ENCODE measurements at places on chromosomes 3 and 15. TPM values are rescaled to one million over a fixed set of nuclear protein-coding genes. Genes with fewer than 3 reads are reported as not detected.

PCOLCE2 gene
- total RNA-seq = 18.0 TPM

B3GALNT1 gene
- total RNA-seq = 24.7 TPM

UNC45A gene
- 79.7 TPM for total RNA-seq

ADGRG7 gene
- 0.63 TPM for total RNA-seq

P3H2 gene
- 322 TPM for total RNA-seq

CTDSPL2 gene
- total RNA-seq = 94.6 TPM

GRCh38 chr15:90620379-90621067 is 90.8 kb downstream of the CRTC3 start:
- no peak overlapping the region for H3K4me3 ChIP-seq
- H3K36me3 ChIP-seq = peaks cover 9% of the 10 kb centered on the region
- H3K27ac ChIP-seq = no peak overlapping the region
- no peaks in the 10 kb centered on the region for H3K27me3 ChIP-seq
- no peaks in the 10 kb centered on the region for H3K4me1 ChIP-seq
- DNase-seq = no peak

- peaks cover 5% of the 10 kb centered on the region for H3K4me1 ChIP-seq
- H3K36me3 ChIP-seq = no peaks in the 10 kb centered on the region
- H3K27me3 ChIP-seq = no peaks in the 10 kb centered on the region
- no peak overlapping the region for H3K4me3 ChIP-seq
Observed at GRCh38 chr3:71011565-71012287, 571.8 kb downstream of the FOXP1 start.

DNA sequence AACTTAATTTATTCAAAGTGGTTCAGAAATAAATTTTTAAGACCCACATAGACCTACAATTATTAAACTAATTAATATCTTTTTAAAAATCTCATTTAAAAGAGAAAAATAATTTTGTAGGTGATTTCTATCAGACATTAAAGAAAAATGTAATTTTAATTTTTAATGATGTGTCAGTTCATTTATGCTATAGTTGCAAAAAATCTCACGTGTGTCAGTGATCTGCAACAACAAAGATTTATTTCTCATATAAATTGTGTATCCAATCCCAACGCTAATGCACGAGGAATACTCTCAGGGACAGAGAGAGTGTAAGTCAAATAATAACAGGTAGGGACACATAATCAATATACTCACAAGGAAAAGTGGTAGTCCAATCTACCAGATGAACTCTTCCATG is 456.6 kb upstream of the CCDC54 start:
- DNase-seq = no peak
- no peaks in the 10 kb centered on the region for H3K36me3 ChIP-seq
- no peak overlapping the region for H3K27ac ChIP-seq
- no peaks in the 10 kb centered on the region for H3K27me3 ChIP-seq
- H3K4me3 ChIP-seq = no peak overlapping the region

DNA sequence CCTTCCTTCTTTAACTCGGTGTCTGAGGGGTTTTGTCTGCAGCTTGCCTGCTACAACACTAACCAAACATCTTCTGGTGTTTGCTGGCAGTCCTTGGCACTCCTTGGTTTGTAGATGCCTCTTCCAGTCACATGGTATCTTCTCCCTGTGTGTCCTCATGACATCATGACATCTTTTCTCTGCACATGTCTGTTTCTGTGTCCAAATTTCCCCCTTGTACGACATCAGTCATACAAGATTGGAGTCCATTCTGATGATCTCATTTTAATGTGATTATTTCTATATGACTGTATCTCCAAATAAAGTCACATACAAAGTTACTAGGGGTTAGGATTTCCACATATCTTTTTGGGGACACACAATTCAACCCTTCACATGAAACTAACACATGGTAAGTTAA is 152.3 kb upstream of the LRRN1 start:
- no peaks in the 10 kb centered on the region for H3K27me3 ChIP-seq
- no peaks in the 10 kb centered on the region for H3K36me3 ChIP-seq
- DNase-seq = no peak
- no peaks in the 10 kb centered on the region for H3K4me1 ChIP-seq
- H3K27ac ChIP-seq = no peak overlapping the region
- H3K4me3 ChIP-seq = no peak overlapping the region

- peaks cover 43% of the 10 kb centered on the region for H3K27me3 ChIP-seq
- no peak overlapping the region for H3K27ac ChIP-seq
- H3K4me1 ChIP-seq = no peaks in the 10 kb centered on the region
- no peaks in the 10 kb centered on the region for H3K36me3 ChIP-seq
- no peak for DNase-seq
Observed at GRCh38 chr3:107928084-107928445, 162.8 kb downstream of the CD47 start.

DNA sequence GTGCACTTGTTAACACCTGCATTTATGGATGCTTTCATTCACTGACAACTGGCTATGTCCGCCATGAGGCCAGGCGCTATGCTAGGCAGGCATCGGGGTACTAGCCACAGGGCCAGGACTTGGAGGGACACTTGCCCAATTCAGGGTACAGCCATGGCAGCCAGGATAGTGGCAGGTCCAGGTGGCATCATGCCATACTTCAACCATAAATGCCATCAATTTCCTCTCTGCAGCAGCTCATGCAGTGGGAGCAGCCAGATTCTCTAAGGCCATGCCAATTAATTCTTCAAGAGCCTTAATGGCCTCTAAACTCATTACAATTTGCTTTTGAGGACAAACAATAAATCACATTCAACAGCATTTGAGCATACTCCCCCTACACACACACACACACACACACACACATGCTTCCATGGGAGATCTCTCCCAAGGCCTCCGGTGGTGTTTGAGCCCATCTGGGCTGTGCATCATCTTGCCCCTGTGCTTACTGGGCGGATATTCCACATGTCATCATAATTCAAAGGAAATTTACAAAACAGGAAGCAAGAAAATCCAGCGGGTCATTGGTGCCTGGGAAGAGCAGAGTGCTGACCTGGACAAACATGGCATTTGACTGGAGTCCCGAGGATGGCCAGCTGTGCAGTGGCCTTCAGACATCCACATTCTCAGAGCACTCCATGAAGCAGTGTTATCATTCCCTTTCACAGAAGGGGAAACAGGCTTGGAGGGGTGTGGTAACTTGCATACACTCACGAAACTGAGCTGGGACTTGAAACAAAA is 109.1 kb downstream of the IQSEC1 start:
- peaks cover 12% of the 10 kb centered on the region for H3K4me1 ChIP-seq
- no peaks in the 10 kb centered on the region for H3K36me3 ChIP-seq
- DNase-seq = no peak
- H3K27me3 ChIP-seq = peaks cover 10% of the 10 kb centered on the region
- no peak overlapping the region for H3K27ac ChIP-seq

DNA sequence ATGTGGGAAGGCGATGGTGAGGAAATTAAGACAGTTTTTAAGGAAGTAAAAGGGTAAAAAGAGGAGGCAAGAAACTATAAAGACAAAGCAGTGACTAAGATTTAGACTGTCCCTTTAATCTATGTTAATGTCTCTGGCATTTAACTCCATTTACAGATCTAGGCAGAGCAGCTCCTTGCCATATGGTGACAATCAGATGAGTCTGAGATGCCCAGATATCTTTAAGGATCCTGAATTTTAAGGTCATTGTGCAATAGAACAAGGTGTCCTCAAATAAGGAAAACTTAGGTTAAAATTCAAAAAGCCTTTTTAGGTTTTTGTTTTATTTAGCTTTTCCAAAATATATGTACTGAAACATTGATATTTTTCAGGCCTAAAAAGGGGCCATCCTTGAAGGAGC is 24.1 kb downstream of the RASGRP1 start:
- no peaks in the 10 kb centered on the region for H3K4me1 ChIP-seq
- H3K27me3 ChIP-seq = peaks cover 20% of the 10 kb centered on the region
- H3K27ac ChIP-seq = no peak overlapping the region
- no peaks in the 10 kb centered on the region for H3K36me3 ChIP-seq
- no peak overlapping the region for H3K4me3 ChIP-seq
- DNase-seq = no peak

GRCh38 chr15:85282504-85283115 is 97.8 kb upstream of the AKAP13 start:
- no peaks in the 10 kb centered on the region for H3K36me3 ChIP-seq
- H3K4me1 ChIP-seq = no peaks in the 10 kb centered on the region
- no peak for DNase-seq
- H3K4me3 ChIP-seq = no peak overlapping the region
- H3K27ac ChIP-seq = no peak overlapping the region

- H3K4me3 ChIP-seq = no peak overlapping the region
- H3K27me3 ChIP-seq = no peaks in the 10 kb centered on the region
- no peak overlapping the region for H3K27ac ChIP-seq
- H3K4me1 ChIP-seq = peaks cover 12% of the 10 kb centered on the region
- no peak for DNase-seq
Observed at GRCh38 chr15:75049392-75049791, 26.0 kb downstream of the PPCDC start.

DNA sequence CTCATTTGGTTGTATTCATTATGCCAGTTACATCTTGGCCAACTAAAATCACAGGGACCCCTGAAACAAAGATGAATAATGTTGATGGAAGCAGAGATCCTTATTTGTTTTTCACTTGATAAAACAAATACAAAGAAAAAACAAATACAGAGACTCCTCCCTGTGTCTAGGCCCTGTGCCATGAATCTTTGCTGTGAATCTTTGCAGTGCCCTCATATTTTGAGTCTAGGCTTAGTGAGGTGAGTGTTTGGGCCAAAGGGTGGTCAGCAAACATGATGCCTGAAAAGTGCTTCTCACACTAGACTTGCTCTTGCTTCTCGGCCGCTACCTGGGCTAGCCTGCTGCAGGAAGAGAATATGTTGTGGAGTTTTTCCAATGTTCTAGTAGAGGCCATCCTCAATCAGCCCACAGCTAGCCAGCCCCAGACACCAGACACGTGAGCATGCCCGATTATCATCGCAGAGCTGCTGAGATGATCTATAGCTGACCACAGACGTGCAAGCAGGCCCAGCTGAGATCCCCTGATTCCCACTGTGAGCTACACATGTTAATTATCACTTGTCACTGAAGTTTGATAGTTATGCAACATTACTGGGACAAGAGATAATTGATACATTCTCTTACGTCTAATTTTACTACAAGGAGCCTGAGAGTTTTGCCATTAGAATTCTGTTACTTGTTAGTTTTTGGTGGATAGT is 191.4 kb downstream of the THRB start:
- no peaks in the 10 kb centered on the region for H3K36me3 ChIP-seq
- no peak for DNase-seq
- H3K4me1 ChIP-seq = no peaks in the 10 kb centered on the region
- H3K27ac ChIP-seq = no peak overlapping the region
- H3K27me3 ChIP-seq = peaks cover 6% of the 10 kb centered on the region

GRCh38 chr15:79458491-79458890 is 26.4 kb downstream of the MINAR1 start:
- H3K4me3 ChIP-seq = no peak overlapping the region
- no peak for DNase-seq
- no peaks in the 10 kb centered on the region for H3K36me3 ChIP-seq
- no peak overlapping the region for H3K27ac ChIP-seq
- no peaks in the 10 kb centered on the region for H3K4me1 ChIP-seq

- DNase-seq = no peak
- peaks cover 13% of the 10 kb centered on the region for H3K4me1 ChIP-seq
- no peaks in the 10 kb centered on the region for H3K27me3 ChIP-seq
- no peak overlapping the region for H3K27ac ChIP-seq
Observed at GRCh38 chr3:63824309-63824708, 5.2 kb downstream of the C3orf49 start.

DNA sequence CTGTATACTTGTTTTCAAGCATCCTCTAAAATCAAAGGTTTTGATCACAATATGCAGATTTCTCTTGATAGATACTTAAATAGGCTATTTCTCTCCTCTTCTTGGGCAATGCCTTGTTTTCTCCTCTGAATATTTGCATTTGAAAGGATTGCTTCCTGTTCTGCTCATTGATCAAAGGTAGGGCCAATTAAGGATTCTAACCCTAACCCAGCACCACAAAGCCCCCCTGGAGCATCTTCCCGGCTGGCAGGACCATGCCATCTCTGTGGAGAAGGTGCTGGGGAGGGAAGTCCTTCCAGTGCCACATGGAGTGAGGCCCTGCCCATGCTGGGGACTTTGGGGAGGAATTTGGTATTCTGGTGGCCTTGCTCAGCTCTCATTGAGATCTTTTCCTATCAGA is 11.3 kb upstream of the NIPA2 start:
- no peaks in the 10 kb centered on the region for H3K4me1 ChIP-seq
- peaks cover 14% of the 10 kb centered on the region for H3K36me3 ChIP-seq
- no peak overlapping the region for H3K4me3 ChIP-seq
- DNase-seq = peak; percentile 74
- no peak overlapping the region for H3K27ac ChIP-seq

DNA sequence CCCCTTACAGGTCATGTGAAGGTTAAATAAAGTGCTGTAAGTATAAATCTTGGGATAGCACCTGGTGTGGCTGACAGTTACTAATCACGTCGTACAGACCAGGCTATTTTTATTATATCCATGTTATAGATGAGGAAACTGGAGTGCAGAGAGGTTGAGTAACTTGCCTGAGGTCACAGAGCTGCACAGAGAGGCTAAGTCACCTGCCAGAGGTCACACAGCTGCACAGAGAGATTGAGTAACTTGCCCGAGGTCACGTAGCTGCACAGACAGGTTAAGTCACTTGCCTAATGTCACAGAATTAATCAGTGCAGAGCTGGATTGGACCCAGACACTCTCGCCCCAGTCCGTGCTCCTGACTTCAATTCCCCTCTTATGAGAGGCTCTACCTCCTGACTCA is 171.5 kb downstream of the NUP210 start:
- H3K27ac ChIP-seq = no peak overlapping the region
- H3K27me3 ChIP-seq = no peaks in the 10 kb centered on the region
- H3K4me1 ChIP-seq = no peaks in the 10 kb centered on the region
- H3K36me3 ChIP-seq = no peaks in the 10 kb centered on the region

DNA sequence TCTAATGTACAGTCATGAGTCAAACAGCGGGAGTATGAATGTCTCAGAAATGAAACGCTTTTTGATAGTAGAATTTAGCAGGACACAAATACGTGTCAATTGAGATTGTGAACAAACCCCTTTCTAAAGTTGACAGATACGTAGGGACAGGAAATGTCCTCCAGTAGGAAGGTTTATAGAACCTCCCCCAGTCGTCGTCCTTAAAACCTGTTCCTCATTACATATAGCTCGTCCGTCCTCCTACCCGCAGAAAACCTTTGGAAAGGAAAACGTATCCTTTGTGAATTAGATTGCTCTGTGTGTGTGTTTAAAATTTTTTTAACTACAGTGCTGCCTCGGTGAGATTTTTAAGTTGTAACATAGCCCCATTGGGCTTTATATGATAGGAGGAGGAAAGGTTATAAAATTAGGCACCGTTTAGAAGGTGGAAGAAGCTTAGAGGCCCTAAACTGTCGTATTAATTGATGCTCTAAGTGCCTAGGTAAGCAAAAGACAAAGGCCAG is 4.1 kb downstream of the UBE2E1 start:
- peaks cover 10% of the 10 kb centered on the region for H3K4me1 ChIP-seq
- H3K36me3 ChIP-seq = peaks cover 40% of the 10 kb centered on the region
- no peaks in the 10 kb centered on the region for H3K27me3 ChIP-seq
- peak overlapping the region; percentile 87 for H3K4me3 ChIP-seq
- H3K27ac ChIP-seq = peak overlapping the region; percentile 77
- DNase-seq = no peak

GRCh38 chr3:175105066-175105465 is 245.9 kb downstream of the NAALADL2 start:
- peaks cover 2% of the 10 kb centered on the region for H3K4me1 ChIP-seq
- no peak overlapping the region for H3K27ac ChIP-seq
- no peak for DNase-seq
- no peaks in the 10 kb centered on the region for H3K36me3 ChIP-seq
- peaks cover 37% of the 10 kb centered on the region for H3K27me3 ChIP-seq

- H3K27ac ChIP-seq = no peak overlapping the region
- DNase-seq = no peak
- no peaks in the 10 kb centered on the region for H3K4me1 ChIP-seq
- H3K27me3 ChIP-seq = no peaks in the 10 kb centered on the region
- no peak overlapping the region for H3K4me3 ChIP-seq
- no peaks in the 10 kb centered on the region for H3K36me3 ChIP-seq
Observed at GRCh38 chr15:34109797-34110663, 8.1 kb downstream of the PGBD4 start.
